T-cell (primary cell): ENCODE measurements at places on chromosomes 7 and 10. TPM values are rescaled to one million over a fixed set of nuclear protein-coding genes. Genes with fewer than 3 reads are reported as not detected.

DNA sequence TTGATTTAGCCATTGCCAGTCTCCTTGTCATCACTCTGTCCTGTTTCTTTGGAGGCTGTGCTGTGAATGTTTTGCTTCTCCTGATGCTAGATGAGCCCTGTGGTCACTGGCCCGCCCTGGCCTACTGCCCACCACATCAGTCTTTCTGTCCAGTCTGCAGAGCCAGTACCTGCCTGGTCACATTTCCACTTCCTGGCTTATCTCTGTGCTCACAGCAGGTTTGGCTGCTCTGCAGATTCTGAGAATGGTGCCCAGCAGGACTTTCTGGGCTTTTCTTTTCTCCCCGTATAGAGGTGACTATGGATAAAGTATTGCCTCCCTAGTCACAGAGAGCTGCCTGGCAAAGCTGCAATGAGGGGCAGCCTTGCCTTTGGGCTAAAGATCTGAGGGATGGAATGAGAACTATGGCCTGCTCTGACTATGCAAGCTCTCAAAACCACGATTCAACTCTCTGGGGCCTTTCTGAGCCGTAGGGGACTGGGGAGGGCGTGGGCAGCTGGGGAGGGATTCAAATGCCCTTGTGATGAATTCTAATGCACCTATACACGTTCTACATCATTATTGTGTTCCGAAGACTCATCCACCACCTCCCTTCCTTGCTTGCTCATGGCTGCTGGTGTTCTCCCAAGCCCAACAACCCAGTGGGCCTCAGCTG is 410.4 kb upstream of the NPVF start:
- H3K27ac ChIP-seq: no peak overlapping the region
- H3K27me3 ChIP-seq: peaks cover 5% of the 10 kb centered on the region
- H3K36me3 ChIP-seq: no peaks in the 10 kb centered on the region
- H3K4me1 ChIP-seq: no peaks in the 10 kb centered on the region
- DNase-seq: no peak

DNA sequence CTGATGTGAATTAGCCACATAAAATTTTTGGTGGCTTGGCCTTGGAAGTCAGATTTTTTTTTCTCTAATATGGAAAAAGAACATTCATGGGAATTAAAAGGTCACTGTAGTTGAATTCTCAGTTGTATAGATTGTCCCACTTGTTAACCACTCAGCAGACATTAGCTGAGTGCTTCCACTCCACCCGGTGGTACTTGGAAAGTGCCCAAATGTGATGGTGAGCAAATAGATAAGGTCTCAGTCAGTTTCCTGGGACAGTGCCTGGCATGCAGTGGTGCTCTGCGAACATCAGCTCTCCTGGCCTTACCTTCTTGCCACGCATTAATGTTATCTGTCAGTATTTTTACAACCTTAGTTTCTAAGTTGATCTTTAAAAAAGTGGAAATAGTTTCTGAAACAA is 1.4 kb downstream of the ATP5F1C start:
- peaks cover 24% of the 10 kb centered on the region for H3K4me1 ChIP-seq
- DNase-seq: no peak
- H3K4me3 ChIP-seq: no peak overlapping the region
- H3K27me3 ChIP-seq: no peaks in the 10 kb centered on the region
- peaks cover 16% of the 10 kb centered on the region for H3K36me3 ChIP-seq

DNA sequence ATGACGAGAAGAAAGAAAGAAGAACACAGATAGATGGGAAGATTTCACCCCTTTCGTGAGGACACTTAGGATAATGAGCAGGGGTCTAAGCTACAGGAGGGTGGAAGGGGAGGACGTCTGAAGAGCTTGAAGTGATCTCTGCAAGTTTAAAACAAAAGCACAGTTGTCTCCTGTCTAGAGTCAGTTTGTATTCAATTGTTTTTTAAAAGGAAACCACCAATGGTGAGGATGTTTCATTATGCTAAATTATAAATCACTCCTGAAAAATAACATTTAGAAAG is 85.9 kb downstream of the ADAM12 start:
- no peak overlapping the region for H3K4me3 ChIP-seq
- no peaks in the 10 kb centered on the region for H3K36me3 ChIP-seq
- H3K27ac ChIP-seq: no peak overlapping the region
- no peaks in the 10 kb centered on the region for H3K4me1 ChIP-seq
- H3K27me3 ChIP-seq: no peaks in the 10 kb centered on the region
- DNase-seq: no peak

- H3K4me1 ChIP-seq: no peaks in the 10 kb centered on the region
- H3K36me3 ChIP-seq: peaks cover 3% of the 10 kb centered on the region
- no peak for DNase-seq
- no peak overlapping the region for H3K27ac ChIP-seq
Observed at GRCh38 chr10:129505500-129506075, 38.5 kb downstream of the MGMT start.

DNA sequence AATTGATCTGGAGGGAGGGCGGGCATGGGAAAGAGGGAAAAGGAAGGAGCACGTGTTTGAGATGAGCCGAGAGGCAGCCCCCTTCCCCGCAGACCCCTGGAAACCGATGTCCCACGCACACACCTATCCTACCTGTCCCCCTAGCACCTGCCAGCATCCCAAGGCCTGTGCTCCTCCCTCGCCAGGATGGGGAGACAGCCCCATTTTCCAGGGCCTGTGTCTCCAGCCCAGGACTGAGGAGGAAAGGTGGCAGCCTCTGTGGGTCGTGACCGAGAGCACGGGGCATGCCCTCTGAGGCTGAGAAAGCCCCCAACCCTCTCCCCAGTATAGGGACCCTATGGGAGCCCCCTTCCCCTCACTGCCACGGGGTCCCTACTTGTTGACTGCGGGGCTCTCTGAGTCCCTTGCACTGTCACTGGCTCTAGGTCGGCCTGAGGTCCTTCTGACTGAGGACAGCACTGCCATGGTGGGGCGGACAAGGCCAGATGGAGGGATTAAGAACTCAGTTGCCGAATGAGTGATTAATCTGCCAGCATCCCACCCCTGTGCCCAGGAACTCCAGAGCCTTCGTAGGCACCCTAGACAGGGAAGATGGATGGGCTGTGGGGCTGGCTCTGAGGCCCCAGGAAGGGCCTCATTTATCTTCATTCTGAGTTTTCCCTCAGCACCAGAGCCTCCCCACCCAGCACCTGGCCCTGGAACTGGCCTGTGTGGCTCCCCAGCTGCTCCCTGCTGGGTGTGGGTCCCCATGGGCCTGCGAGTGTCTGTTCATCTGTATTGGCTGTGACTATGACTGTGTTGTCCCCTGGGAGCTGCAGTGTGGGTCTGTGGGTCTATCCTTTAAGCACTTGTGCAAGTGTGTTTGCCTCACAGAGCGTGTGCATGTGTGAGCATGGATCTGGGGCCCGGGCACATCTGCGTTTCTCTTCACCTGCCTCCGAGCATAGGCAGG is 26.0 kb downstream of the CRHR2 start:
- no peak overlapping the region for H3K27ac ChIP-seq
- no peaks in the 10 kb centered on the region for H3K27me3 ChIP-seq
- H3K36me3 ChIP-seq: no peaks in the 10 kb centered on the region
- H3K4me1 ChIP-seq: no peaks in the 10 kb centered on the region
- no peak overlapping the region for H3K4me3 ChIP-seq

NPTX2 gene
- 0.09 TPM for total RNA-seq

SLC18A3 gene
- total RNA-seq: not detected
